ENCODE measurements at places on chromosomes 16 and 17.

DNA sequence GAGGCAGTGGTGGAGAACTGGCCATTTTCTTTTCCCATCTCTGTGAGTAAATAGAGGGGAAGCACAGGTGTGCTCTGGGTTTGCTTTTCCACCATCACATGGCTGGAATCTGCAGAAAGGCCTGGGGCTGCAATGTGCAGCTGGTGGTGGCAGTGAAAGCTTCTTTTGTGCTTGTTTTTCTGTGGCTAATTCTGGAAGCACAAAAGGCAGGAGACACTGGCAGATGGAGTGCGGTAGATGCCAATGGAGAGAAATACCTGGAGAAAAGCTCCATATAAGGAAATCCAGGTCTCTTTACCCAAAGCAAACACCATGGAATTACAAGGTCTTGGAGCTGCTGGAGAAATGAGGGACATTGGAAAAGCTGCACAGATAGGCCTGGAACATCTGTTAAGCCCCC is 146.9 kb downstream of the HAPSTR1 start:
- DNase-seq: no peak

GRCh38 chr16:54318941-54319340 is 32.4 kb upstream of the IRX3 start:
- DNase-seq: no peak

GRCh38 chr16:65532846-65533245 is 411.0 kb upstream of the CDH11 start:
- no peak for DNase-seq

- no peak for DNase-seq
Measured at GRCh38 chr17:76241204-76241538, 878 bp upstream of the RNF157 start.

GRCh38 chr16:11292076-11292748 is 11.1 kb upstream of the PRM1 start:
- DNase-seq: no peak

DNA sequence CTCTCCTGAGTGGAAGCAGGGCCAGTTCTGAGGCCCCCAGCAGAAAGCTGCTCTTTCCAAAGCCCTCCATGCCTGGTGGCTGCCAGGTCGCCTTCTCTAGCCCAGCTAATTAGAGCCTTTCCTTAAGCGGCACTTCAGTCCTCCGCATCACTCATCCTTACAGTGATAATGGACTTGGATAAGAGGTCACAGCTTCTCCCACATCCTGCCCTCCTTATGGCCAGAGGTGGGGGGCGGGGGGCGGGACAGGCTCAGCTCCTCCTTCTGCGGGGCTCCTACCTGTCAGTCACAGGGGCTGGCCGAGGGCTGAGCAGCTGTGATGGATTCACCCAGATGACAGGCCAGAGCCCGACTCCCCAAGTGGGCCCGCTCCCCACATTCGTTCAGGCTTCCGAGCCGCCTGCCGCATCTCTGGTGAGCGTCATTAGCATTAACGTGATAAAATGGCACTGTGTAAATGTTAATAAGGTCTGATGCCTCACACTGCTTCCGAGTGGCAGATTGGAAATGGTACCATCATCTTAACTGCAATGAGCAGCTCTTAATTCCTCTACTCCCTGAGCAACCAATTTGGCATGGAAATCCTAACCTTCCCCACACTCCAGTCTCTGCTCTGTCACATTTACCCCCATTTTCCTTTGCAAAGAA is 41.3 kb downstream of the GRIN2C start:
- DNase-seq: no peak
